ENCODE measurements at places on chromosomes 5 and 9.

GRCh38 chr9:21854594-21854993 lies 52.2 kb downstream of the MTAP start:
- DNase-seq, result no peak

- DNase-seq, result no peak
Observed at GRCh38 chr5:98468188-98468869, 305.1 kb upstream of the RGMB start.

DNA sequence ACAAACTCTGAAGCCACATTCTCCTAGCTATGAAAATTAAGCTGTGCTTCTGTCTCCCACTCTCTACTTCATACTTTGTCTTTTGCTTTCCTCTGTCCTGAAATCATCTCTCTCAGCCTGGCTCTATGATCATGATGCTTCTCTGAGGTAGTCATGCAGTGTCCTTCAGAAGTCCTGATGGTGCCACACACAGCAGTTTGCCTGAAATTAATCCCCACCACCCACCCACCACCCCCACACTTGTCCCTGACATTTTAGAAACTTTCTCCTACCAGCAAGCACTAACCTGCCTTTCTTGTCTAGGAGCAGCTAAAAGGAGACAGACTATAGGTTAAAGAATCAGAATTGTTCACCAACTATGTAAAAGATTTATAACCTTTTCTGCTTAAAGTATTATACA lies 282.2 kb upstream of the FAM174A start:
- DNase-seq, result no peak

DNA sequence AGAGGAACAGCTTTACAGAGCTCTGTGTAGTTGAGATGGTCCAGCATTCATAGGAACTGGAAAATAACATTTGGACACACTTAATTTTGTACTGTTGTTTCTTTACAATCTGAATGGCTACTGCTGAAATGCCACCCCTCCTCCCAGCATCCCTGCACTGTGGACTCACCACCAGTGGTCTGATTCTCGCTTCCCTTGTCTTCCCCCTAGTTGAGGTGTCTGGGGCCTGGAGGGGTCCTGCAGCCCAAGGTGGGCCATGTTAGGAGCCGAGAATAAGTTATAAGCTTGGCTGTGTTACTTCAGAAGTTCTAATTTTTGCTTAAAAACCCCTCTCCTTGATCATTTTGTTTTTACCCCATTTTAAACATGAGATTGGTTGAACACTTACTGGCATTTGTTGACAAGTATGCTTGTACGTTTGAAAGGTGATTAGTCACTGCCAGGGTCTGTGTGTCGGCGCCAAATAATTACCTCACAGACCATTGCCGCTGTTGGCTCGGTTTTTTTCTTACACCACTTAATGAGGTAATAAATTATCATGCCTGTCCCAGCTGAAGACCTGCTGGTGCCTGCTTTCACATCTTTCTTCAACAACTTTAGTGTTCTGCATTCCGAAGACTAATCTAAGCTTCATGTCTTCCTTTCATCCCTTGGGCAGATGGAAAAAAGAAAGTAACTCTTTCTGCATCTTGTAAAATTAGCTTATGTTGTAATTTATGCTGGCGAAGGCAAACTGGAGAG lies 65.8 kb downstream of the MCCC2 start:
- no peak for DNase-seq

DNA sequence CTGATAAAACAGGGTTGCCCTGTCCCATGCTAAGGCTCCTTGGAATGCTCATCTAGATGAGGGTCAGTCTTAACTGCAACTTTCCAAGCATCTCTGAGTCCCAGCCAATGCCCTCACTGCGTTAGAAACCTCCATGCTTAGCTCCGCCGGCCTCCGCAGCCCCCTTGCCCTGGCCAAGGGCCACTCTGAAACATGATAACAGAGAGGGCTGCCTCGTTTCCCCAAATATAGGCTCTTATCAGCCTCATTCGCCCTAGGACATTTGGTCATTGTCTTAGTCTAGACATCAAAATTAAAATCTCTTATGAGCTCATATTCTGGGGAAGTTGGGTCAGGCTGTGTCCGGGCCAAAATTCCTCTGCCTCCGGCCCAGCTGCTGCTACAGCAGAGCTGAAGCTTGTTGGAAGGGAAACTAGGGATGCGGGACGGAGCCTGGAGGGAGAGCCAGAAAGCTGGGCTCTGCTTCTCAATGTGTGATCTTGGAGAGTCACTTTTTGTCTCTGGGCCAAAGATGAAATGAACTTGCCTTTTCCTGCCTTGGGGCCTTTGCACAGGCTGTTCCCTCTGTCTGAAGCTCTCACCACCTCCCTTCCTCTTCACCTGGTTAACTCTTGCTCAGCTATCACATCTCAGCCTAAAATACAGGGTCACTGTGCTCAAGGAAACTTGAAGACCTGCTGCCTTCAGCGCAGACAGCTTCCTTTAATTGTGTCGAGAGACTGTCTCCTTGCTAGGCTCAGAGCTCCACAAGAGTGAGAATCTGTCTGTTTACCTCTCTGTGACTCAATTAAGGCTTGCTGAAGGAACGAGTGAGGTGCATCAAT lies 191.3 kb downstream of the RGS3 start:
- DNase-seq, result no peak

DNA sequence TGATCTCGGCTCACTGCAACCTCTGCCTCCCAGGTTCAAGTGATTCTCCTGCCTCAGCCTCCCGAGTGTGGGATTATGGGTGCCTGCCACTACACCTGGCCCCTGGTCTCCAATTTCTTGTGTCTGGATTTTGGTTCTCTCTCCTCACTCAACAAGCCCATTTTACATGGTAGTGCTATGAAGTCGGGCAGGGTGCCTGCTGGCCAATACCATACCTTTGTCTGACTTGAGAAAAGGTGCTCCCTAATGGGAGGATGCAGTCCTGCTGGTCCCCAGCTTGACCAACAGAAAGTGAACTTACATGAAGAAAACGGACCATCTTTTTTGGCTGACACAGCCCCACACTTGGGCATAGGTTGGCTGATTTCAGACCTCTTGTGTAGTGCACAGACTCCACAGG lies 21.6 kb upstream of the PTGS1 start:
- DNase-seq, result no peak

GRCh38 chr9:33151007-33151557 lies 16.1 kb downstream of the B4GALT1 start:
- DNase-seq, result no peak

- DNase-seq, result no peak
Observed at GRCh38 chr9:12818431-12819000, 43.7 kb downstream of the LURAP1L start.

DNA sequence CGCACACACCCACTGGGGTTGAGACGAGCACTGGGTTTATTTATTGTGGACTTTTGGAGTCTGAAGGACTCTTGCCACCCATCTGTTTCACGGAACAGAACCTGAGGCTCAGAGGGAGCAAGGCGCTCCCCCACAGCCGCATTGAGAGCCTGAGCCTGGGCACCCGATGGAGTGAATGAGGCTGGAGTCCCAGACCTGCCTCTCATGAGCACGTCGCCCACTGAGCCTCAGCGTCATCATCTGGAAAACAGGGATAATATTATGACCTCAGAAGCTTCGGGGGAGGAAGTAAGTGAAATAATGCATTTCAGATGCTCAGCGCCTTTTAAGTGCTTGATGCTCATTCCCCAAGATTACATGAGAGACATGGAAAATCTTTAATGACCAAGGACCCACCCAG lies 5.5 kb downstream of the NEK6 start:
- no peak for DNase-seq

- DNase-seq, result no peak
Observed at GRCh38 chr5:141646026-141646425, 5.2 kb downstream of the FCHSD1 start.

DNA sequence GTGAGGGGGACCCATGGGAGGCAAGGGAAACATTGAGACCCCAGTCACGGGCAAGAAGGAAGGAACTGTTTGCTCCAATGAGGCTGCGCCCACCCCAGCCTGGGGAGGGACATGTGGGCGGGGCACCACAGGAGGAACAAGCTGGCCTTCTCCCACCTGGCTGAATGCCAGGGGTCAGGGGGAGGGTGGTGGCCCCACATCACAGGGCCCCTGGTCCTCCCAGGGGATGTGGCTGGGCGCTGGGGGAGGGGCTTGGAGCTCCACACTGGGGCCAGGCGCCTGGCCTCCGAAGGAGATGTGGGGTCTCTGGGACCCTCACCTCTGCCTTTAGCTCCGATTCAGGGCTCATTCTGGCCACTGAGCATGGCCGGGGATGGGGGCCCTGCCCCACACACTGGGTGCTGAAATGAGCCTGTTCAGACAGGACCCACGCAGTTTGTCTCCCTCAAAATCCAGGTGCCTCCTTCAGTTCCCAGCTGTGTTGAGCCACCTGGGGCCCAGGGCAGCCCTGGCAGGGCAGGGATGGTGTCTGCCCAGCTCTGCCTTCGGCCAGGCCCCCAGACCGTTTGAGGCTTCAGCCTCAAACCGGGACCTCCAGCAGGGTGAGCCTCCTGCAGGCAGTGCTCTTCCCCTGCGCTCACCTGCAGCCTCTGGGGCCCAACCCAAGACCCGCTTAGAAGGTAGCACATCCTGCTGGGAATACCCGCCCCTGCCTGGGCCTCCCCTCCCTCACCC lies 33.2 kb upstream of the NOTCH1 start:
- DNase-seq, result no peak

DNA sequence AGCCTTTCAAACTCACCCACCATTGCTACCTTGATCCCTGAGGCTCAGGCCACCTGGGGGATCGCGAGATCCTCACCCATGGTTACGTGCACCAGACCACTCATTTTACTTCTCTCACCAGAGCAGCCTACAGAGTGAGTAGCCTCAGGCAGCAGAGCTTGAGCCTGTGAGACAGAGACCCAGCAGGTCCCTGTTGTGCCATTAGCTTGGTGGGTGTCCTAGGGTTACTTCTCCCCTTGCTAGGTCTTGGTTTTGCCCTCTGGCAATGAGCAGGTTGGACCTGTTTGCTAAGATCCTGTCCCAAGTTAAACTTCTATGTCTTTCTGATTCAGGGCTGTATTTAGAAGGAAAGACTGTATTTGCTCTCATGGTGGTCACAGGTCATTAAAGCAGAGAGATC lies 21.8 kb downstream of the WHRN start:
- DNase-seq, result no peak

GRCh38 chr9:76634356-76635054 lies 129.7 kb upstream of the PCA3 start:
- no peak for DNase-seq

DNA sequence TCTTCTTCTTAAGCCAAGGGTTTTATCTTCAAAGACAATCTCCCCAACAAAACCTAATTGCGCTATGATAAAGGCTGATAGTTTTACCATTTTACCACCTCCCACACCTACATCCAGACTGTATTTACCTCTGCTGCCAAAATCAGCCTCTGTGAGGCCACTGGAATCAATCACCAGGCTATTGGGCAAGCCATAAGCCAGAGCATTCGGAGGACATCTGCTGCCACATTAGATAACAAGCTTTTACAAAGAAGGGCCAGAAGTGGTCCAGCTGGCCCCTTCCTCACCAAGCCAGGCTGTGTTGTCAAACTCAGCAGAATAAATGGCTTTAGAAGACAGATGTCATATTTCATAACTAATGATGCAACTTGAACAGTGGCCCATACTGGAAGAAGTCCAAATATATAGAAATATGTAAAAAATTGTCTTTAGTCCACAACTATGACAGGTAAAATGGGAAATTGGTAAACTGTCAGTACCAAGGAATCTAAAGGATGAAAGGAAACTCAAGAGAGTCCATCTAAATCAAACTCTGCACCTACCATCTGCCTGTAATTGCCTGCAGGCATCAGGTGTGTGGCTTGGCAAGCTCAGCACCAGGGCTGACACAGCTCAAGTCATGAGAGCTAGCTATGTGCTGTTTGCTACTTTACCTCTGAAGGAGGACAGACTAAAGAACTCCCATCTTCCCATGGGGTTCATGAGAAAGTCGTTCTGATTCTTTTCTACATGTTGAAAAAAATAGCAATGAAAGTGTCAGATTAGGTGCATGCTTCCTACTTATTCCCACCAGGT lies 16.1 kb downstream of the SLC45A2 start:
- no peak for DNase-seq

GRCh38 chr9:68470634-68471033 lies 70.0 kb downstream of the TMEM252 start:
- no peak for DNase-seq

DNA sequence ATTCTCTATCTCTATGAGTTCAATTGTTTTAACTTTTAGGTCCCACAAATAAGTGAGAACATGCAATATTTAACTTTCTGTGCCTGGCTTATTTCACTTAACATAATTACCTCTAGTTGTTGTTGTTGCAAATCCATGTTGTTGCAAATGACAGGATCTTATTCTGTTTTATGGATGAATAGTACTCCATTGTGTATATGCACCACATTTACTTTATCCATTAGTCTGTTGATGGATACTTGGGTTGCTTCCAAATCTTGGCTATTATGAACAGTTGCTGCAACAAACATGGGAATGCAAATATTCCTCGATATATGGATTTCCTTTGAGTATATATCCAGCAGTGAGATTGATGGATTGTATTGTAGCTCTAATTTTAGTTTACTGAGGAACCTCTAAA lies 36.3 kb downstream of the MEGF9 start:
- no peak for DNase-seq

- DNase-seq, result peak; percentile 26
Observed at GRCh38 chr5:112921026-112921832, 798 bp downstream of the REEP5 start.

DNA sequence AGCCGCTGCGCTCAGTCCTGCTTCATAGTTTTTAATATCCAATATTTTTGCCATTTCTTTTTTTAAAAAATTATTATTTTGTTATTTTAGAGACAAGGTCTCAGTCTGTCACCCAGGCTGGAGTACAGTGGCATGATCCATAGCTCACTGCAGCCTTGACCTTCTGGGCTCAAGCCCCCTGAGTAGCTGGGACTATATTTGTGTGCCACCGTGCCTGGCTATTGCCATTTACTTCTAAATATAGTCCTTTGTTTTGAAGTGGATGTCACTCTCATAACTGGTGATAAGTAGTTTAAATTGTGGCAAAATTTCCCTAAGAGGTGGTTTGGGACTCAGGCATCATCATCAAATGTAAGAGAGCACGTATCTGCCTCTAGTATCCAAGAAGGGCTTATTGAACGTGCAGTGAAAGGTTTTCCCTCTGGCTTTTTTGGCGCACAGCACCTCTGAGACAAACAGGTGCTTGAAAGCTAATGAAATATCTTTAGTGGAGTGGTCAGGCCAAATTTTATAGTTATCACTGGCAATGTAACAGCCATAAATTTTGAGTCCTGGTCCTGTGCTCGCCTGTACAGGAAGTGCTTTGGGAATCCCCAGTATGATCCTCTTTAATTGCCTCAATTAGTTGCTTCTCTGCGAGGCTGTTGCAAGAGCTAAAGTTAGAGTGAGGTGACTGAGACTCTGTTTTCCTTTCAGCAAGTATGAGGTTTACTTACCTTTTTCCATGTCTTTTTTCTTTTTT lies 14.8 kb downstream of the STXBP1 start:
- DNase-seq, result no peak

GRCh38 chr9:104177003-104177611 lies 83.0 kb downstream of the SMC2 start:
- DNase-seq, result no peak
